ENCODE measurements at places on chromosomes 16 and 17.
A peak's percentile ranks its signal among the peaks of the same experiment; 100 is the strongest.

DNA sequence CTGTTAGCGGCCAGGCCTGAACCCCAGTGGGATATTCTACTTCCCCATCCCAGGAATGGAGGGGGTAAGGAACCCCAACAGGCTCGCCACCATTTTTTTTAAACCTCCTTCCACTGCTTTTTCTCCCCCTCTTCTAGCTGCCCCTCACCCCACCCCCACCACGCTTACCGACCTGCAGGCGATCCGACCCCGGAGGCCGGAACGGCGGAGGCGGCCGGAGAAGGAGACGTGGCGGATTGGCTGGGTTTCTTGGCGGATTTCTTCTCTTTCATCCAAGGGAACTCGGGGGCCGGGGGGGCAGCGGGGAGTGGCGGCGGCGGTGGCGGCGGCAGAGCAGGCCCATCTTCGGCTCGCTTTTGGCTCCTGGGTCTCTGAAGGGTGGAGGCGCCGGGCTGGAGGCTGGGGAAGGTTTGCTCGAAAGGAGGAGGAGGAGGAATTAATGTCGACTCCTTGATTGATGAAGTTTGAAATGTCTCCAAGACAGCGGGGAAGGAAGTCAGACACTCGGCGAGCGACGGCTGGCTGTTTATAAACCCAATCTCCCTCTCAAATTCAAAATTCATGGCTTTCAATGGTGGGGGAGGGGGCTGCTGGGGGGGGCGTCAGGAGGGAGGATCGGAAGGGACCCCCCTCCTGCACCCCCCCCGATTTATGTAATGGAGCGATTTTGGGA is 424 bp downstream of the HOXB2 start:
- H3K27ac ChIP-seq: peak overlapping the region; percentile 94
- H3K4me1 ChIP-seq: peaks cover 43% of the 10 kb centered on the region
- H3K27me3 ChIP-seq: peaks cover 1% of the 10 kb centered on the region
- peak overlapping the region; percentile 94 for H3K4me3 ChIP-seq

GRCh38 chr17:55577687-55578086 is 66.4 kb upstream of the SMIM36 start:
- H3K4me3 ChIP-seq: no peak overlapping the region
- peaks cover 29% of the 10 kb centered on the region for H3K27me3 ChIP-seq
- no peak for DNase-seq
- no peaks in the 10 kb centered on the region for H3K4me1 ChIP-seq
- no peaks in the 10 kb centered on the region for H3K36me3 ChIP-seq
- no peak overlapping the region for H3K27ac ChIP-seq

- no peak overlapping the region for H3K4me3 ChIP-seq
- H3K27me3 ChIP-seq: peaks cover 2% of the 10 kb centered on the region
- H3K4me1 ChIP-seq: peaks cover 3% of the 10 kb centered on the region
- no peak for DNase-seq
Measured at GRCh38 chr16:24234737-24235136, 21.4 kb upstream of the CACNG3 start.

GRCh38 chr17:47277921-47278320 is 24.3 kb downstream of the ITGB3 start:
- DNase-seq: no peak
- no peak overlapping the region for H3K4me3 ChIP-seq
- peaks cover 6% of the 10 kb centered on the region for H3K4me1 ChIP-seq
- H3K27me3 ChIP-seq: peaks cover 5% of the 10 kb centered on the region
- H3K36me3 ChIP-seq: no peaks in the 10 kb centered on the region

DNA sequence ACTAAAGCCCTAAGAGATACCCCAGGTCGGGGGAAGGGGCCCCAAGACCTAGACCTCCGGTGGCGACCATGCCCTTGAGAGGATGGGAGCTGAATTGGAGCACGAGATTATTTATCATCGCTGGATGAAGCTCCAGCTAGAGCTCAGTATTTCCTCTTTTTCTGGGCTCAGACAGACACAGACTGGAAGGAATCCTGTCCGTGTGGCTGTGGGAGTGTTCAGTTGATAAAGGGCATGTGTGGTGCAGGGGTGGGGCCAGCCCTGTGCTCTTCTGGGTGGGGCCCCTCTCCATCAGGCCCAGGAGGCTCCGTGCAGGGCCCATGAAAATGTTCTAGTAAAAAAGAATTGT is 6.3 kb upstream of the CBX4 start:
- no peaks in the 10 kb centered on the region for H3K36me3 ChIP-seq
- peaks cover 36% of the 10 kb centered on the region for H3K27me3 ChIP-seq
- no peak for DNase-seq
- H3K4me1 ChIP-seq: peaks cover 8% of the 10 kb centered on the region
- H3K4me3 ChIP-seq: no peak overlapping the region

Data from activated T-helper 2 cell treated with anti-CD3 and anti-CD28 coated beads, Interferon-gamma antibody, Interleukin-2, Interleukin-4, amounts not matched to agents 10 μg/mL and 5 μg/mL and 100 μg/mL, durations not matched to agents 14 hours and 24 hours and 36 hours (primary cell).